NB4 (cell line): ENCODE measurements at places on chromosomes 12 and 14.

DNA sequence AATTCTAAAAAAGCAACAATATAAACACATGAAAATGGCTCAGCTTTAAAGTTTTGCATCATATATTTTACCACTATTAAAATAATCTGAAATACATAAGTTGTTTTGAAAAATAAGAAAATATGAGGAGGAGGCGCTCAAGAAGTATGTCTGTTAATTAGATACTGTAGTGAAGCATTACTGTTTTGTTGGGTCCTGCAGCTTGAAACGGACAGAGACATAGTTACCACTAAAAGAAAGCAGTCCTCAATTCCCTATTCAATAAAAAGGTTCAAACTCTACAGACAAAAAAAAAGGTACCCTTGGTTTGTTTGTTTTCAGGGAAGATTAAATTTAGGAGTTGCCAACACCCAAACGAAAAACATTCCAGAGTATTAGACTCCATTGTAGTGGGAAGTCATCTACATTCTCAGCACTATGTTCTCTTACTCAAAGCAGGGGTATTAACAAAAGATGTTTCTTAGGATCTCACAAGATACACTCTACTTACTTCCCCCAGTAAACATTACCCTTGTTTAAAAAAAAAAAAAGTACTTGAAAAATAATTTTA lies 3.0 kb downstream of the PAWR start:
- no peak for DNase-seq

DNA sequence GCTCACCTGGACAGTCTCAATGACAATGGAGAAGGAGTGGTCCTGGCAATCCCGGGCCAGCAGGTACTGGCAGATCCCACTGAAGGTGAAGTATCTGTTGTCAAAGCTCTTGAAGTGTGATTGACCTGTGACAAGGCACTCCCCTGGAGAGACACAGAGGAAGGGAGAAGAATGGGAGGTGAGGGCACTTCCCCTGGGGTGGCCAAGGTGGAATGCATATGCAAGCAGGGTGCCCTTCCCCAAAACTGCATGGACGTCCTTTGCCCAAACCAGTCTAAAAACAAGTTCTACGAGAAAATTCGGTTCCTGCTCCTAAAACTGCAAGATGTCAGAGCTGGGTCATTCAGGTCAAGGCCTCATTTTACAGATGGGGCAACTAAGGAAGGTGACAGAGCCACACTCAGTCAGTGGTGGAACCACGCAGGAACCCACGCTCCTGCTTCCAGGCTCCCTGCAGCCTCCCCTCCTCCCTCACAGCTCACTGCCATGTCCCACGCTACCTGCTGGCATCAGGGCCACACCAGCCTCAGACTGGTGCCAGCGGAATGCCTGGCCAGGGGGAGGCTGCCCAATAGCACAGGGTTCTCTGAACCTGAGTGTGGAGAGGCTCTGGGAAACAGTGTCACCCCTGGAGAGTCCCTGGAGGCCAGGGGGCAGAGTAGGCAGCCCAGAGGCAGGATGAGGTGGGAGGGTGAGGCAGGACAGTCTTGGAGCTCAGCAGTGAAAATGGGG lies 59.2 kb downstream of the VWF start:
- no peak for DNase-seq

DNA sequence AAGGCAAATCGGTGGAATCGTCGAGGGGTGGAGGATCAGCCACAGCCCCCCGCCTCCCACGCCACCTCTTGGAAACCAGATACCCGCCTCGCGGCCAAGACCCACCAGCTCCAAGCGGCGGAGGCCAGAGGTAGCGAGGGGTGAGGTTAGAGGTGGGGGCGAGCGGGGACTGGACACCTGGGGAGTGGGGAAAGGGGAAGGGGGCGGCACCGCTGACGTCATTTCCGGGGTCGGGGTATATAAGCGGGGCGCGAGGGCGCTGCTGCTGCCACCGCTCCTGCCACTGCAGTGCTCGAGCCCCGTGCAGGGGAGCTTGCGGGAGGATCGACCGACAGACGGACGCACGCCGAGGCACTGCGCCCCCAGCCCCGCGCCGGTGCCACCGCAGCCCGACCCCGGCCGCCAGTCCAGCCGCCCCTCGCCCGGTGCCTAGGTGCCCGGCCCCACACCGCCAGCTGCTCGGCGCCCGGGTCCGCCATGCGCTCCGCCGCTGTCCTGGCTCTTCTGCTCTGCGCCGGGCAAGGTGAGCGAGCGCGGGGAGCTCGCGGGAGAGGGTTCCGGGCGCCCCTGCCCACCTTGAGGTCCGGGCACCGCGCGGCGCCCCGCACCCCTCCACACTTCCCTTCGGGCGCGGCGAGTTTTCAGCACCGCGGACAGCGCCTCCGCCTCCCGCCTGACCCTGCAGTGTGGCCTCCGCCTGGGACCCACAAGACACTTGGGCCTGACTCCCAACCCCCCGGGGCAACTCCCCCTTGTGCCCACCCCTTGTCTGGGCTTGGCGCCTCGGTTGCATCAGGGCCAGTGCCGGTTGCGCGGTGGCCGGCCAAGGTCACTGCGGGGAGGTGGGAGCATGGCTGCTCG lies at the start of gene CHGA:
Gene CHGA, plus strand, starts transcription at position 268 of the 861 bp plus-strand sequence. Its CDS starts 210 bp downstream, at position 478.
- peak; percentile 57 for DNase-seq

DNA sequence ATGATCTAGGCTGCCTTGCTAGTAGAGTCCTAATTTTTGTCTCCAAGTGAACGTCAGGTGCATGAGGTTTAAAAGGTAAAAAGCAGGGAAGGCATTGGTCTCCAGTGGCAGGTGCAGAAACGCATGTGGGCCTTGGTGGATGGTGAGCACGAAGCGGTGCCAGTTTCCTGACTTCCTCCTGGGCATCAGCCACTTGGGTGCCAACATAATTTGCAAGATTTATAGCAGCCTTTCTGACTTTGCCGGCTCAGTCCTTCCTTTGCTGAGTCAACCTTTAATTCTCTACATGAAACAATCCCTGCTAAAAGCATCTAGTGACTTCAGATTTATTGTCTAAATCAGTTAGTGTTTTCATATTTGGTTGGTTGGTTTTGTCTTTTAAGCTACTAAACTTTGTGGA lies 355.7 kb upstream of the TMEM132C start:
- DNase-seq: no peak

- DNase-seq: no peak
Measured at GRCh38 chr12:88814779-88815178, 234.5 kb upstream of the KITLG start.

DNA sequence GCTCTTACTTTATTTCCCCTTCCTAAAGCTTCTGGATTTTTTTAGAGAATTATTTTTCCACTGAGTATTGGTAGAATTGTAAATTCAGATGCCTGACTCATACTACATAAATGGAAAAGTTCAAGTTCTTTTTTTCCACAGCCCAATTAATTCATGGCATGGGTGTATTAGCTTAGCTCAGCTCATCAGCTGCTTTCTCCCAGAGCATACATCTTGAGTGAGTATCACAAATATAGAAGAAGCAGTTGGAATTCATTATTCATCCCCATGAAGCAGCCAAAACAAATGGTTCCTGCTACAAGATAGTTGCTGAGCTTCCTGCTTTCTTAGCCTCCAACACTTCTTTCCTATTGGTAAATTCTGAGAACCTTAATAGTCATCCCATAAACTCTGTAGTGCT lies 105.1 kb downstream of the C12orf50 start:
- DNase-seq: no peak

- DNase-seq: no peak
Measured at GRCh38 chr12:130425698-130426245, 88.1 kb downstream of the PIWIL1 start.

GRCh38 chr14:32611752-32612151 lies 282.7 kb downstream of the AKAP6 start:
- no peak for DNase-seq

DNA sequence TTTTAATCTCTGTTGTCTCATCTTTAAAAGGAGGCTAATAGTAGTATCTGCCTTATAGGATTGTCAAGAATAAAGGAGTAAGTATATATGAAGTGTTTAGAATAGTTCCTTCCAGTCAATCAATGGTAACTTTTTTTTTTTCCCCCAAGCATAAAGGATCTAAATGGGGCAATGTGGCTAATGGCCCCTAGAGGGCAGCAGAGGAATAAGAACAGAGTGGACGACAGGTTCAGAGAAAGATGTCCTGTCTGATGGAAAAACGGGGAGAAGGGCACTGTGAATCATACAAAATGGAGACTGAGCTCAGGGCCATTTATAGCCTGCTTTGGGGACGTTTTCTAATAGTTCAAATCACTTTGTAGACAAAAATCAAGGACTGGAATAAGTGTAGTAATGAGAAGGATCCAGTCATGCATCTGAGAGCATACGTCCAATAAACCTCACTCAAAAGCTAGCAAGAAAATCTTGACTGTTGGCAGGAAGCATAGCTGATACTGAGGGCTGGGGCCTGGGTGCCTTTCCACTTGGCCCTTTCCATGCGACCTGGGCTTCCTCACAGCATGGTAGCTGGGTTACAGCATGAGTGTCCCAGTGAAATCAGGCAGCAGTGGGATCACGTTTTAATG lies 51.3 kb downstream of the IFNG-AS1 start:
- peak; percentile 78 for DNase-seq

DNA sequence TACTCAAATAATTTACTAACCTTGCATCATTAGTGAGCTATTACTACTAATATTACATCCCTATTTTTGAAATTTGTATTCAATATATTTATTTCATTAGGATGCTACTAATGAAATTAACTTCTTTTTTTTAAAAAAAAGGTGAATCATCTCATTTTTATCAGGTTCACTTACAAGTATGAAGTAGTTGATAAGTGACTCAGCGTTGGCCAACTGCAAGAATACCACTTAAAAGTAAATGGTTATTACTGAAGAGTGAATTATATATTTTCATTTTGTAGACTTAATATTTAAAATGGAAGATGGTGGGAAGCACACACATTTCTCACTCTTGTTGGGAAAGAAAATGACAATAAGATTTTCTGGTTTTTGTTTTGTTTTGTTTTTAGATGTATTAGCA lies 19.6 kb downstream of the OR4N2 start:
- DNase-seq: no peak

DNA sequence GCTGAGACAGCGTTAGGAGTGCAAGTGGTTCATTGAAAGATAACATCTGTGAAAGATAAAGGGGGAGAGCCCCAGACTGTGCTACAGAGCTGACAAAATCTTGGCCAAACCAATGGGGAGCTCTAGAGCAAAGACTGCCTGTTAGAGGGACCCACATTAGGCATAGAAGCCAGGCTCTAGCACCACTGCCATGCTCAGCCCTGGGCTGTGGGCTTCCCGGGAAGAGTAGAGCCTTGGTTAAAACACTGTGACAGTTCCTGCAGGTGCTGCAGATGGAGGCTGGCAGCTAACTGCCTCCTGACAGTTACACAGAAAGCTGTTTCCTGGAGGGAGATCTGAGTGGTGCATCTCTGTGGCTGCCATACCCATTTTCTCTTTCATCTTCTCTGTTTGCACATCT lies 23.0 kb downstream of the TSHR start:
- DNase-seq: no peak

DNA sequence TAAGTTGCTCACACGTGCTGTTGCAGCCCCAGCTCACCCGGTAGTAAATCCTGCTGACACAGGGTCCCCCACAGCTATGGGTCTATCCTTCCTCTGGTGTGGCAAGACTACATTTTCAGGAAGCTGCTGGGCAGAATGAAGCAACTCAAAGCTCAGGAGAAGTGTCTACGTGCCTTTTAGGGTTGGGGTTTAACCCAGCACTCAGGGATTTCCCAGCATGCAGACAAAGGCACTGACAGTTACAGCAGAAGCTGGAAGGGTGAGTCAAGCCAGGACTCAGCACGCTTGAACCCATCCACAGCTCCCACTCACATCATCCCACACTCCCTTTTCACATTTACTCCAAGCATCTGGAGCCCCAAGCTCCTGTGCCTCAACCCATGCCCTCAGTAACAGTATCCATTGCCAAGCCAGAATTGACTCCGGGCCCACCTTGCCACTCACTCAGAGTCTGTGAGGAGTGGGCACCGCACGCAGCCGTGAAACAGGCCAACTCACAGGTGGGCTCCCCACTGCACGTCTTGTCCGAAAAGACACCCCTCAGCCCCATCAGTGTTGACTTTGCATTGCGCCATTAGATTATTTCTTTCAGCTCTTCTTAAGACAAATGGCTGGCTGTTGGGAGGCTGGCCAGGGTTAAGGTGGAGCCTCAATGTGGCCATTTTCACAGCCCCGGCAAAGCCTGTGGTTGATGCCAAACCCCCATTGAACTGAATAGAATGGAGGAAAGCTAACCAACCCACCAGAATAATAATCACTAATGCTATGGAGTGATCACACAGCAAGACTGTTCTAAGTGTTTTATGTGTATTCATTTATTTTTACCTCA lies 59.6 kb downstream of the ZFP36L1 start:
- DNase-seq: peak; percentile 94

GRCh38 chr14:50171895-50172294 lies 55.5 kb upstream of the VCPKMT start:
- DNase-seq: no peak

GRCh38 chr14:98994561-98994960 lies 277.4 kb downstream of the BCL11B start:
- DNase-seq: no peak

DNA sequence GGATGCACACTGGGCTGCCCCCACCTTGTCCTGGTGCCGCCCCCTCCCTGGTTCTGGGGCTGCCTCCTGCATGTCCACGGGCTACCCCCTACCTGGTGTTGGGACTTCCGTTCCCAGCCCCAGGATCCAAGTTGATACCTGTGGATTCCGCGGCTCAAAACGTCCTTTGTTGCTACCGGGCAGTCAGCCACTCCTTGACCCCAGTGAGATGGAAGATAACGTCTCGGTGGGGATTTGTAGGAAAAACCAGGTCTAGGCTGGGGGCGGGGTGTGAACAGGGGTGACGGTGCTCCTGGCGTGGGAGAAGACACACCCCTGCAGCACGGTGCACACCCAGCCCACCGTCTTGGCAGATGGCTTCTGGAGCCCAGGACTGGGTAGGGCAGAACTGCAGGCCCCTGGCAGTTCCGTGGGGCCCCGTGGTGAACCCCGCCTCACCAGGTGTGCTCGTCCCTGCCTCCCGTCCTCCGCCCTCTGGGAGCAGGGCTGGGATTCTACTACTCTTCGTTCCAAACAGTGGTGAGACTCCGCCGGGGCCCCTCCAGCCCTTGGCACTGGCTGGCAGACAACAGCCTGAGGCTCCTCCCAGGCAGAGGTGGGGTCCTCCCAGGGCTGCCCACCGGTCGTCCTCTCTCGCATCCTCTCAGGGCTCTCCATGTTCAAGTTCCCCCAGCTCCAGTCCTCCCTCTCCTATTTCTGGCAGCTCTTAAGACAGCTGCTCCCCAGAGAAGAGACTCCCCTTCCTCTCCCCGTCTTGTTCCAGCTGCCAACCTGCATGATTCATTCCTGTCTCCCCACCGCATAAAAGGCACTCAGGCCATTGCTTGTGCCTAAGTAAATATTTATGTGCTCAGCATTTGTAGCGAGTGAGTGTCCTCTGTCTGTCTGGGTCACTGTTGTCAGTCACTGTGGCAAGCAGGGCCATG lies 75.5 kb downstream of the FBXL14 start:
- DNase-seq: peak; percentile 65

GRCh38 chr14:30240018-30240417 lies 312.4 kb upstream of the PRKD1 start:
- DNase-seq: no peak

GRCh38 chr12:49540229-49541139 lies 1.7 kb downstream of the KCNH3 start:
- no peak for DNase-seq
